Activated CD8-positive, alpha-beta memory T cell treated with anti-CD3 and anti-CD28 coated beads, Interleukin-2, amount 10 ng/mL, durations not matched to agents 7 days and 5 days (primary cell): ENCODE measurements at places on chromosomes 16 and 17. TPM values are rescaled to one million over a fixed set of nuclear protein-coding genes. Genes with fewer than 3 reads are reported as not detected.

PLD6 gene
- 12.5 TPM for total RNA-seq

DNA sequence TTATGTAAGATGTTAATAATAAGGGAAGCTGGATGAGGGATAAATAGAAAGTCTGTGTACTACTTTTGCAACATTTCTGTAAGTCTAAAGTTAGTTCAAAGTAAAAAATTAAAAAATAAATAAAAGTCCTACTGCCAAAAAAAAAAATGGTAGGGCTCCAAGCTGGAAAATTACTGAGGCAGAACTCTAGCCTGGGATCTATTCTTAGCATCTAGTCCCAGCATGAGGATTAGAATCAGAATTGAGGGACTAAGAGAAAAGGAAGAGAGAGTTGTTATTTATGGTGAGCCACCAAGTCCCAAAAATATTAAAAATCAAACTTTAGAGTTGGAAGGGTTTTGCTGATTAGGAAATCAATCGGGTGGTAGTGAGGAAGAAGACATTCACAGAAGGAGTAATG, 110.3 kb downstream of the CYB561 start:
- no peak for DNase-seq

- DNase-seq = peak; percentile 45
Observed at GRCh38 chr16:46620266-46621005, 743 bp downstream of the SHCBP1 start.

DNA sequence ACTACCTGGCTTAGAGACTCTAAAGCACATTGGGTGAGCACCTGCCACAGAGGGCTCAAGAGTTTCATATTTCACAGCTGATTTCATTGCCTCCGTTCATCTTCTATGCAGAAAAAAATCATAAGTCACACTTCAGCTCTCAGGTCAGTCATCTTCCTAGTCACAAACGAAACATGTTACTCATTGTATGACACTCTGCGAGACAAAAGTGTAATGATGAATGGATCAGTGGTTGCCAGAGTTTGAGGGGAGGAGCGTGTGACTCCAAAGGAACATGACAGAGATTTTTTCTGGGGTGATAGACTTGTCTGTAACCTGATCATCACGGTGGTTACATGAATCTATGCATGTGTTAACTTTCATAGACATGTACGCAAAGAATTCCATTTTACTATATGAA, 195.2 kb upstream of the CNTNAP4 start:
- DNase-seq = no peak

GRCh38 chr16:83348991-83349390, 458.8 kb upstream of the HSBP1 start:
- no peak for DNase-seq

- no peak for DNase-seq
Observed at GRCh38 chr16:20899477-20900298, 470 bp downstream of the DCUN1D3 start.

- no peak for DNase-seq
Observed at GRCh38 chr17:3956983-3957382, 7.3 kb downstream of the ATP2A3 start.

- DNase-seq = no peak
Observed at GRCh38 chr16:10660950-10661635, 33.6 kb downstream of the TEKT5 start.

- peak; percentile 98 for DNase-seq
Observed at GRCh38 chr17:50094753-50095619, at the start of gene PDK2. Gene PDK2 (plus strand): TSS chr17:50095351. CDS start chr17:50095436, 85 bp downstream.

GRCh38 chr16:49659356-49659755, 196.6 kb downstream of the ZNF423 start:
- no peak for DNase-seq

DNA sequence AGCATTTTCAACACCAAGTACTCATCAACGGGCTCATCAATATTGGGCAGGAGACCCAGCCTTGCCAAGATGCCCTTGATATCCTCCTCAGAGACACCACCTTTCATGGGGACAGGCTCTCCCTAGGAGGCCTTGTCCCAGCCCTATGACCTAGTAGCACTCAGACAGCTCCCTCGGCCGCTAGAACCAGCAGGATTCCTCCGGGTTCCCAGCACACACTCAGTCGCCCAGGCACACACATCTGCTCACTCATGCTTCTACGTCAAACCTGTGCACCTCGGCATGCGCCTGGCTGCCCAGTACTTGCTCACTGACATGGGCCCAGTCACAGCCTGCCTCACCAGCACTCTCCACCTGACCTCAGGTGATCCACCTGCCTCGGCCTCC, 17.0 kb downstream of the SRCIN1 start:
- DNase-seq = no peak
